ENCODE measurements at places on chromosomes 13 and 19.

GRCh38 chr19:30132343-30133075 lies 190.5 kb downstream of the URI1 start:
- no peak for DNase-seq

DNA sequence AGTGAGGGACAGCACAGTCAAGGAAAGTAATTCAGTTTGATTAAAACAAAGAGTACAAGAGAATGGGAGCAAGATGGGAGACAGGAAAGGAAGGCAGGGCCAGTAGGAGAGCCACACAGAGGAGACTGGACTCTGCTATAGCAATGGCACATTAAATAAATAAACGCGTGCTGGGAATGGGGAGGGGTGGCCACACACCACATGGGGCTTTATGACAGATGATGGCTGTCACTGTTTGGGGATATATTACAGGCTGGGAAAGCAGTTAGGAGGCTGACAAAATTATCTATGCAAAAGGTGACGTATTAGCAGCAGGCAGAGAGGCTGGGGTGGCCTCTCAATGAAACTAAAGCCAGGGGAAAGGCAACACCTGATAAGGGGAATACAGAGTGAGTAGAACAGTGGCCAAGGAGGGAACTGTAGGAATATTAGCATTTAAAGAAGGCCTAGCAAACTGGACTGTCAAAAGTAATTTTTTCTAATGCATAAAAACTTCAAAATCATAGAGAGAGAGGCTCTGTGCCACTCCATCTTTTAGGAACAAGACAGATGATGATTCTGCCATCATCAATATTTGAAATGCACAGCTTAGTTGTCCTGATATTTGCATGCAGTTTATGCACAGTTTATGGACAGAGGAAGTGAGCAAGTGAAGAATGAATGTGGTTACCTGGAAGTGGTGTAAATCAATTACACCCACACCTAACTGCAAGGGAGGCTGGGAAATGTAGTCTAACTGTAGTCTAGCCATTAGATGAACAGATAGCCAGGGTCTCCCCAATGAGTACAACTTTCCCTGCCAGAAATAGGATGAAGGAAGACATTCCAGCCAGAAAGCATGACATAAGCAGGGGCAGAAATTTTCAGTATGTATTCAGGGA lies 346.5 kb downstream of the FOXO1 start:
- DNase-seq: no peak

DNA sequence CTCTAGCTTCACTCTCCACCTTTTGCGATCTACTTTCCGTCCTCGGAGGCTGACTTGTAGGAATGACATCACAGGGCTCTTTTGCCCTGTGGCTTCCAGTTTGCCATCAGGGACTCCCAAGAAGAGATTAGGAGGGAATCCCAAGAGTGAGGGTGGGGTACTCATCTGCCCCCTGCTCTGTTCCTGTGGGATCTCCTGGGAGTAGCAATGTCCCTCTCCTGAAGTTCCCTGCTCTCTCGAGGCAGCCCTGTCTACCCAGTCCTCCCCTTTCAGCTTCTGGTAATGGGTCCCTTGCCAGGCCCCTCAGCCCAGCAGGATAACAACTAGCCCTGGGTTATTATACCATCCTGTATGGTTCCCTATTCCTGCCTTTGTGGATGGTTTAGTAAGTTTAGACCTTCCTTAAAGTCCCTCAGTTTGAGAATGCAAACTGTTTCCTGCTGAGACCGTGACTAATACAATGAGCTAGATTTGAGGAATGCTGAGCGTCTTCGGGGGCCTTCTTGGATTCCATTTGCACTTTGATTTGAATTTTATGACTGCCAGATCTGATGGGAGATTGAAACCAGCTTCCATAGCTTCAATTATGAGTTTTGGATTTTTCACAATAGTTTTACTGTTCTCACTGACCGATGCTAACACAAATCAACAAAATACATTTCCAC lies 73.7 kb upstream of the IPO5 start:
- no peak for DNase-seq

DNA sequence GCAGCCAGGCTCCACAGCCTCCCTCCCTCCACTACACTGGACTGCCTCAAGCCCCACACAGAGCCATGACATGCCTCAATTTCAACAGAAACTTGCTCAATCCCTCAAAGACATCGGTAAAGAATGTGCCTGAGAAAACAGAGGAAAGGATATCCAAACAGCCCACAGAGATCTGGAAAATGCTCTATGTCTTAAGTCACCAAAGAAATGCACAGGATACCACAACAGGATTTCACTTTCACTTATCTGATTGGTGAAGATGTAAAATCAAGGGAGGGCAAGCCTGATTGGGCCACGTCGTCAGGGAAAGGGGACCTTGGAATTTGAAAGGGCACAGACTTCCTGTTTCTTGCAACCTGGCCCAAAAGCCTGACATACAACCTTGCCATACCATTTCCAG lies 14.2 kb downstream of the CACNA1A start:
- no peak for DNase-seq

GRCh38 chr13:114115191-114115671 lies 17.2 kb downstream of the RASA3 start:
- no peak for DNase-seq

DNA sequence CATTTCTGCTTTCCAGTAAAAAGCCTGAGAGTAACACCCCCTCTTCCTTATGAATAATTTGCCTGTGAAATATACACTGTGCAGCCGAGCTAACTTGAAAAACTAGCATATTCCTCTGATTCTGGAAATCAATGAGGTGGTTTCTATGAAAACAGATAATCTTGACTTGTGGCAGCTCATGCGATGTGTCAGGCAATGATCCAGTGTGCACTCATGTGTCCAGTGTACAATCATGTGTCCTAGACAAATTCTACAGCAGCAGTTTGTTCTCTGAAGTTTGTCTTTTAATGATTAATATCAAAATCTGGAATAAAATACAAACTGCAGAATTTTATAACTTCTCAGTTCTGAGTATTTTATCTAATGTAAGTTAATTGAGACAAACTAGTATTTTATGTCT lies 2213.9 kb upstream of the PCDH20 start:
- DNase-seq: no peak

DNA sequence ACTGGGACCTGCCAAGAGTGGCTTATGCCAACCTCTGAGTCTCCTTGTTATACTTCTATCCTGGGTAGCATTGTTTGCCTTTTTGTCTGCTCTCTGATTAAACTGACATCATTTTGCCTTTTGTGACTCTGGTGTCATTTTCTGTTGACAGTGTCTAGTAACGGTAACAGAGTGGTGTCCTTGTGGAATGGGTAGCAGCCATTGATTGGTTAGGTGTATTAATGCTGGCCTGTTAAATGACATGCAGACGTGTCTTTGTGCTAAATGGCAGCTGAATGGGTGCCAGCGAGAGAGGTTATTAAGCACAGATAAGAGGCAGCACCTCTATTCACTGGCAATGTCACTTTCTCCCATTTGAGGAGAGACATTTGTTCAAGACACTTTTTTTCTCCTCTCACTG lies 1289.4 kb downstream of the PCDH9 start:
- DNase-seq: no peak

DNA sequence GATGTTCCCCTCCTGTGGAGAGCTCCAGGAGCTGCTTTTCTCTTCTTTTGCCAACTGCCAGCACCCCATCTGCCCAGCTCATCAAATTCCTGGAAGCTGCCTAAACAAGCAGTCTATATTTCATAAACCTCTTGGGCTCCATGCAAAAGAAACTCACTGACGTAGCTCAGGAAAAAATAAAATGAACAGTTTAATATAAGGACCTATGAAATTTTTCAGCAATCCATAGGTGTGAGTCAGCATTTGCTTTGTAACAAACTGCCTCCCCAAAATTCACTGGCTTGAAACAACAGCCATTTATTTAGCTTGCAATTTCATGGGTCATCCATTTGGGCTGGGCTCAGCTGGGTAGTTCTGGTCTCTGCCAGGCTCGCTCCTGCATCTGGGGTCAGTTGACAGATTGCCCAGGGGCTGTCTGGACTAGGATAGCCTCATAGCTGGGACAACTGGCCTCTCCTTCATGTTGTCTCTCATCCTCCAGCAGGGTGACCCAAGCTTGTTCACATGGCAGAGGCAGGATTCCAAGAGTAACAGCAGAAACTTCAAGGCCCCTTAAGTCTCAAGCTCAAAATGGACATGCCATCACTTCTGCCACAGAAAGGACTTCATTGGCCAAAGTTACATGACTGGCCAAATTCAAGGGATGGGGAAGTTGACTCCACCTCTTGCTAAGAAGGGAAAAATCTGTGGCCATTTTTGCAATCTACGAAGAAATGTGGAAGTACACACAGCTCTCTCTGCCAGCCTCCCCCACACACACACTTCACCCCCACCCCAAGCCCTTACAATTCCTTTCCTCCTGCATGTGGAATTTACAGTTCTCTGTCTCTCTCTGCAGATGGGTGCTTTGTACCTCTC lies 7.9 kb upstream of the PVR start:
- DNase-seq: no peak

DNA sequence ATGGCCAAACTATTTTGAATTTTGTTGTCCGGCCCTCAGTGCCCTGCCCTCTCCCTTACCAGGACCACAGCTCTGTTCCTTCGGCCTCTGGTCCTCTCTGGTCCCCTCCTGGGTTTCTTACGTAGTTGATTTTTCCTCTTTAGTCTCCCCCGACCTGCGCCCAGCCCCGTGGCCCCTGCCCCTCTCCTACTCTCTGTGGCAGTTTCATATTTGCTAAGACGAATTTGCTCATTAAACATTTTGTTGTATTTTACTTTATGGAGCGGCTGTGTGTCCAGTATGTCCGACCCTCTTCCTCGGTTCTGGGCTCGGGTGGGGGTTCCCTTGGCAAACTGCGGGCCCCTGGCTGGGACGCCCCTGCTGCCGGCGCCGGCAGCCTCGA lies 576 bp upstream of the EPN1 start:
- no peak for DNase-seq

- no peak for DNase-seq
Observed at GRCh38 chr19:45355402-45355801, 14.9 kb downstream of the KLC3 start.

- DNase-seq: no peak
Observed at GRCh38 chr13:21020176-21020575, 41.2 kb downstream of the LATS2 start.

- no peak for DNase-seq
Observed at GRCh38 chr19:41937525-41938468, 9.5 kb upstream of the ERFL start.

GRCh38 chr13:44317752-44318151 lies 55.9 kb upstream of the SERP2 start:
- DNase-seq: no peak

- DNase-seq: no peak
Observed at GRCh38 chr19:1728816-1729567, 24.3 kb upstream of the ONECUT3 start.

DNA sequence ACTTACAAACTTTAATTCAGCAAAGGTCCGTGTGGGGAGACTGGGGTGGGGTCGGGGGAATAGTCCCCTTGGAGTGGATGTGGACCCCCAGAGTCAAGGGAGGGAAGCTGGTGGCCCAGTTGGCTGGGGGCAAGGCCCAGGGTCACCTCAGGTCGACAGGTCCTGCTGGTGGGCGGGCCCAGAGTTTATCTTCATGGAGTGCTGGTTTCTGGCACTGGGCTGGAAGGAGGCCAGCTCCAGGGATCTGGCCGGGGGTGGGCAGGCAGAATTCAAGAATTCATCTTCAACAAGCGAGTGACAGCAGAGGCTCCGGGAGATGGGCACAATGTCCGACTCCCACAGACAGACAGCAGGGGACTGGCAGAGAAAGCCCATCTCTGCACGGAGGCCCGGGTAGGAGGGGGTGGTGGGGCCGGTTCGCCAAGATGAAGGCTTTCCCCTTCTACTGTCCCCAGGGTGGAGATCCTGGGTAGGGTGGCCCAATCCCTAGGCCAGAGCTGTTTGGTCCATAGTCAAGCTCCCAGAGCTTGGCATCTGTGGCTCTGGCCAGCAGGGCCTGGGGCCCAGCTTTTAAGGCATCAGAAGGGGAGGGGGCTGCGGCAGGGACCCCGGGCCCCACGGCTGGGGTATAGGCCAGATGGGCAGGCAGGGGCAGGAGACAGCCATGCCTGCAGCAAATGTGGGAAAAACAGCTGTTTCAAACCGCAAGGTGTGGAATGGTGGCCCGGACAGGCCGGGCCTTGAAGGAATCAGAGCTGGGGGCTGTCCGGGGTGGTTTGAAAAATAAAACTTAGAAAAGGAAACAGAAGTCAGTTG lies 622 bp upstream of the FDX2 start:
- DNase-seq: no peak

DNA sequence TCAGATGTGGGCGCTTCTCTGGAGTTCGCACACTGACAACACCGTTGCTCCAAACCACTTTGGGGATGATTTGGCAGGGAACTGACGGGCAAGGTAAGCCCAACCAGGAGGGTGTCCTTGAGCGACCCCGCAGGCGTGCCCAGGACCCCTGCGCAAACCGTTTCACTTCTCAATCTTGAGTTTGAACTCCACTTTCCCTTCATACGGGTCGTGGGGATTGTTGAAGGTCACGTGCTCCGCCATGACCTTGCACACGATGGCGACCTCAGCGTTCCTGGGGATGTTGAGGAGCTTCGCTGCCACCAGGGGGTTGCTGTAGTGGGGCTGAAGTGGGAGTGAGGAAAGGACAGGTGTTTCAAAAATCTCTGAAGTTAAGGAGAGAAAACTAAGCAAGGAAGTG lies 8.8 kb downstream of the ATP4B start:
- no peak for DNase-seq

DNA sequence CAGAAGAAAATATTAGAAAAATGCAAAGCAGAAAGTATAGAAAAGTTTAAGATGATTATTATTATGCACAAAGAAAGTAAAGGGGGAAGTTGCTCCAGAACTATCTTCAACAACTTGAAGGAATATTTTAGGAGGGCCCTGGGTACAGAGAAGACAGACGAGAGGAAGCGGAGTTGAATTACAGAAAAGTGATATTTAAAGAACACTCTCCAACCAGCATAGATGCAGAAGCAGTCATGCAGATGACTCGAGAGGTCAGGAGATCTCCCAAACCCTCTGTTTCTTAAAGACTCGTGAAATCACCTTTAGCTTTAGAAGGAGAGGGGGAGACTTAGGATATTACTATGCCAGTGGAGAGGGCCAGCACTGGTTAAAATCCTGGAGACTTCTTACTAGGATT lies 8.5 kb upstream of the SHISA2 start:
- DNase-seq: no peak

GRCh38 chr19:33458171-33458633 lies 63.4 kb downstream of the PEPD start:
- DNase-seq: no peak

DNA sequence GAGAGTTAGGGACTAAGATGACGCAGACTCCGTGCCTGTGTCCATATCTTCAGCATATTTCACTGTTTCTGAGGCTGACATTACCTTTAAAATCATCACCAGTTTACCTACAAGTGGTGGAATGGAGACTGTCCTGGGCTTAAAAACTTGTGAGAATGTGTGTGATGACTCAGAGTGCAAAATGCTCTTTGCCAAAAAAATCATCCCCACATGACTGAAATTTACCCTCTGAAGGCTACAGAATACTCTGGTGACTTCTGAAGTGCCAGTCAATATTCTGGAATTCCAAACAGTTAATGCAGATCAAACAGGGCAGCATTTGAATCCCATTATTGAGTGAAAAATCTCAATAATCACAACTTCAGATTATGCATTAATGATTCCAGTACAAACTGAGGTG lies 901.4 kb downstream of the EFNB2 start:
- DNase-seq: no peak

GRCh38 chr13:42322806-42323205 lies 50.9 kb downstream of the AKAP11 start:
- no peak for DNase-seq

- DNase-seq: no peak
Observed at GRCh38 chr19:39046037-39046821, 13.9 kb upstream of the FBXO27 start.

GRCh38 chr13:29227576-29227975 lies 367.9 kb downstream of the SLC7A1 start:
- DNase-seq: no peak

- no peak for DNase-seq
Observed at GRCh38 chr13:64934569-64935362, 2295.4 kb downstream of the PCDH9 start.

GRCh38 chr13:40986101-40986856 lies 32.8 kb downstream of the ELF1 start:
- DNase-seq: no peak
